ENCODE measurements at places on chromosomes 1 and 21. TPM values are rescaled to one million over a fixed set of nuclear protein-coding genes. Genes with fewer than 3 reads are reported as not detected.
A peak's percentile ranks its signal among the peaks of the same experiment; 100 is the strongest.

Gene UMODL1
- not detected for polyA plus RNA-seq

Gene S100A14
- polyA plus RNA-seq, result 0.32 TPM

- no peaks in the 10 kb centered on the region for H3K27me3 ChIP-seq
- H3K4me3 ChIP-seq, result peak overlapping the region; percentile 16
- H3K27ac ChIP-seq, result peak overlapping the region; percentile 45
- DNase-seq, result peak; percentile 76
These were observed 38.6 kb upstream of the RCAN3 start for GRCh38 chr1:24463776-24464735.

Gene SV2A
- polyA plus RNA-seq, result 0.36 TPM

- H3K4me3 ChIP-seq, result peak overlapping the region; percentile 93
- peaks cover 45% of the 10 kb centered on the region for H3K4me1 ChIP-seq
- peak overlapping the region; percentile 85 for H3K27ac ChIP-seq
- peak; percentile 45 for DNase-seq
- no peaks in the 10 kb centered on the region for H3K27me3 ChIP-seq
These were observed 519 bp downstream of the RERE start for GRCh38 chr1:8816831-8817411.

GRCh38 chr1:21157054-21157453 lies 19.6 kb downstream of the EIF4G3 start:
- peaks cover 12% of the 10 kb centered on the region for H3K4me1 ChIP-seq
- no peak overlapping the region for H3K4me3 ChIP-seq
- no peak overlapping the region for H3K27ac ChIP-seq

- no peak overlapping the region for H3K4me3 ChIP-seq
- no peaks in the 10 kb centered on the region for H3K27me3 ChIP-seq
- DNase-seq, result no peak
- no peak overlapping the region for H3K27ac ChIP-seq
These were observed 23.2 kb downstream of the TRIT1 start for GRCh38 chr1:39859859-39860812.

- no peaks in the 10 kb centered on the region for H3K4me1 ChIP-seq
- H3K36me3 ChIP-seq, result no peaks in the 10 kb centered on the region
- no peak overlapping the region for H3K4me3 ChIP-seq
- DNase-seq, result peak; percentile 66
- H3K27ac ChIP-seq, result no peak overlapping the region
These were observed 7.5 kb upstream of the ZNF648 start for GRCh38 chr1:182069028-182069466.

Gene ZBTB8A
- polyA plus RNA-seq, result 8.5 TPM

GRCh38 chr1:162847839-162848453 lies 13.0 kb downstream of the CCDC190 start:
- H3K4me1 ChIP-seq, result no peaks in the 10 kb centered on the region
- no peak overlapping the region for H3K4me3 ChIP-seq
- H3K36me3 ChIP-seq, result no peaks in the 10 kb centered on the region

Gene MYOC
- not detected for polyA plus RNA-seq

Gene SLC35F3
- 0.43 TPM for polyA plus RNA-seq

Gene ISG15
- 77.0 TPM for polyA plus RNA-seq

Gene LYPD8
- not detected for polyA plus RNA-seq

DNA sequence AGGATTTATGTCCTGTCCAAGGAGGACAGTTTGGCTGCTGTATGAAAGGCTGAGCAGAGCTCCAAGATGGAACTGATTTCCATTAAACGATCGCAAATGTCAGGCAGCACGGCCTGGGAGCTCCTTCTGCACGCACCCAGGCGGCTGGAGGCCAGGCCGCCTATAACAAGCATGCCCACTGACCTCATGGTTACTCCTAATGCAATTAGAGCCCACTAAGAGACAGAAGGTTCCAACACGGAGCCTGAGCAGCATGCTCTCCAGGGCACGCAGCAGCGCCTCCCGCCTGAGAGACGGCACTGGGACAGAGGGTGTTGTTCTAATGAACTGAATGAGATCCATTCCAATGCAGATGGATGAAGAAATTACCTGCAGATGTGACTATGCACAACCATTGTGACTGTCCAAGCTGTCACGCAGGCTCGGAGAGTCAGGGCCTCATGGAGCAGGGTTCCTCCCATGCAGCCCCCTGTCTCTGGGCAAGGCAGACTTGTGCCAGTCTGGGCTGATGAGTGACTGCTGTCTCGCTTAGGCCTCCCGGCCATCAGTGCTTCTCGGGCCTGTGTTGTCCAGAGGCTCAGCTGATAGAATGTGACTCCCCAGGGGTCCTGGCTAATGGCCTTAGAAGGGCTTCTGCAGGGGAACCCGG lies 25.2 kb upstream of the CDCA8 start:
- no peak overlapping the region for H3K27ac ChIP-seq
- H3K4me3 ChIP-seq, result no peak overlapping the region
- DNase-seq, result peak; percentile 38
- H3K27me3 ChIP-seq, result peaks cover 19% of the 10 kb centered on the region
- H3K36me3 ChIP-seq, result no peaks in the 10 kb centered on the region

All from GM23248 (cell line).